AG20443 (cell line): ENCODE measurements at places on chromosomes 4 and X.

DNA sequence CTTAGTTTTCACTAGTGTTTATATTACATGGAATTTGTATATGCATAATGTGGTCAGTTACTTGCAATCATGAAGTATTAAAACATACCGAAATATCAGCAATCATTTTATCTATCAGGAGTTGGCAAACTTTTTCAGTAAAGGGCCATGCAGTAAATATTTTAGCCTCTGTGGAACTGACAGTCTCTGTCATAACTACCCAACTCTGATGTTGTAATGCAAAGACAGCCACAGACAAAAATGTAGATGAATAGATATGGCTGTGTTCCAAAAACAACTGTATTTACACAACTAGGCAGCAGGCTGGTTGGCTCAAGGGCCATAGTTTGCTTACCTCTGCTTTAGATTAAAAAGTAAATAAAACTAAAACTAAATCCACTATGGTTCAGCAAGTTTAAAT, 200.2 kb downstream of the HS3ST1 start:
- DNase-seq, result no peak

- no peak for DNase-seq
These were observed 95.0 kb downstream of the GEMIN8 start for GRCh38 chrX:13934731-13935130.

GRCh38 chrX:47097018-47097417, 18.8 kb downstream of the RGN start:
- no peak for DNase-seq

DNA sequence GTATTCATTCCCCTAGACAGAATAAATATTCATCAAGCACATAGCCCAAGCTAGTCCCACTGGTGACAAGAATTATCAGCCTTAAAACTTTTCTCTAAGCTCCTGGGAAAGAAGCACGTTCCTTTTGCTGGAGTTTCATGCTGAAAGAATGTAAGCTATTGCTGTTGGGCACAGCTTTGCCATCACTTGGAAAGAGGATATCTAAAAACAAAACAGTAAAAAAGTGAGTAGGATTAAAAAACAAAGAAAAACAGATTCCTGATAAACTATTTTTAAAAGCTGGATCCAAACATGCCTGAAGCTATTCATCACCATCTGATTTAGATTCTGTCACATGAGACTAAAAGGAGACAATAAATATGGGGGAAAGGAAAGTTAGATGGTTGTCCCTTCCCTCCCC, 176.8 kb downstream of the SCFD2 start:
- DNase-seq, result peak; percentile 58

- DNase-seq, result no peak
These were observed 579 bp downstream of the ABCD1 start for GRCh38 chrX:153725039-153725831.

DNA sequence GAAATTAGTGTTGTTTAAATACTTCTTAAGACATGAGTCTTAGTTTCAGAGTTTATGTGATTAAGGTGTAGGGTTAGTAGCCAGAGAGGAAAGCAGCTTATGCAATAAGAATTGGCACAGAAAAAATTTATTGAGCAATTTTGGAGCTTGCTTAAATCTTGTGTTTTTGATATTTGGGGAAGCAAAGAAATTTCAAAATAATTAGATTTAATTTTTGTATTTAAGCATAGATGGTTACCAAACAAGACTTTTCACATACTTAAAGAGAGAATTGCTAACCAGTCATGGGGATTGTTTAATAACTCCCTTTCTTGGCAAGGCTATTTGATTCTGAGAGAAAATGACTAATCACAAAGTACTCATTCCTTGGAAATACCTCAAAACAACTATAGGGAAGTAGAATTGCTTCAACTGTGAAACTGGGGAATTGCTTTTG, 202.0 kb upstream of the GRID2 start:
- DNase-seq, result no peak

GRCh38 chr4:156635051-156635450, 336.5 kb downstream of the PDGFC start:
- no peak for DNase-seq

GRCh38 chr4:102730968-102731533, 29.7 kb downstream of the MANBA start:
- DNase-seq, result no peak

DNA sequence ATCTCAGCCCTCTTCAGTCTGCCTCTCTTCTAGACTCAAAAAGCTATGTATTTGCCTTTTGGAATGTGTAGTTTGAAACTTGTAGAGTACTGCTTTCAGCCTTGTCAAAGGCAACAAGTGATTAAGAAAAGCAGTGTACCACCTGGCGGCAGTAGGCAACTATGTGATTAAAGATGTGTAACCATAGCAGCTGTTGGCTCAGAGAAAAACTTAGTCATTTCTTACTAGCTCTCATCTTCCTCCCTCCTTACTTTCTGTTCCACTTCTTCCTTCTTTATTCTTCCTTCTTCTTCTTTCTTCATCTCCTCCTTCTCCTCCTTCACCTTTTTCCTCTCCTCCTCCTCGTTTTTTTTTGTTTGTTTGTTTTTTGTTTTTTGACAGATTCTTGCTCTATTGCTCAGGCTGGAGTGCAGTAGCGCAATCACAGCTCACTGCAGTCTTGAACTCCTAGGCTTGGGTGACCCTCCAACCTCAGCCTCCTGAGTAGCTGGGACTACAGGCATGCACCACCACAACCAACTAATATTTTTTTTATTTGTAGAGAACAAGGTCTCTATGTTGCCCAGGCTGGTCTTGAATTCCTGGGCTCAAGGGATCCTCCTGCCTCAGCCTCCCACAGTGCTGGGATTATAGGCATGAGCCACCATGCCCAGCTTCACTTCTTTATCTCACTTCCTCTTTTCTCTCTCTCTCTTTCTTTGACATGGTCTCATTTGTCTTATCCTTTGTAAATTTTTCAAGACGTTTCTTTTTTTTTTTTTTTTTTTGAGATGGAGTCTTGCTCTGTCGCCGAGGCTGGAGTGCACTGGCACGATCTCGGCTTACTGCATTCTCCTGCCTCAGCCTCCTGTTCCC, 32.6 kb downstream of the ABHD18 start:
- peak; percentile 34 for DNase-seq

GRCh38 chr4:118834960-118835569, 861 bp downstream of the SEC24D start:
- DNase-seq, result peak; percentile 70

GRCh38 chr4:146567396-146567795, 45.7 kb upstream of the SLC10A7 start:
- peak; percentile 26 for DNase-seq

DNA sequence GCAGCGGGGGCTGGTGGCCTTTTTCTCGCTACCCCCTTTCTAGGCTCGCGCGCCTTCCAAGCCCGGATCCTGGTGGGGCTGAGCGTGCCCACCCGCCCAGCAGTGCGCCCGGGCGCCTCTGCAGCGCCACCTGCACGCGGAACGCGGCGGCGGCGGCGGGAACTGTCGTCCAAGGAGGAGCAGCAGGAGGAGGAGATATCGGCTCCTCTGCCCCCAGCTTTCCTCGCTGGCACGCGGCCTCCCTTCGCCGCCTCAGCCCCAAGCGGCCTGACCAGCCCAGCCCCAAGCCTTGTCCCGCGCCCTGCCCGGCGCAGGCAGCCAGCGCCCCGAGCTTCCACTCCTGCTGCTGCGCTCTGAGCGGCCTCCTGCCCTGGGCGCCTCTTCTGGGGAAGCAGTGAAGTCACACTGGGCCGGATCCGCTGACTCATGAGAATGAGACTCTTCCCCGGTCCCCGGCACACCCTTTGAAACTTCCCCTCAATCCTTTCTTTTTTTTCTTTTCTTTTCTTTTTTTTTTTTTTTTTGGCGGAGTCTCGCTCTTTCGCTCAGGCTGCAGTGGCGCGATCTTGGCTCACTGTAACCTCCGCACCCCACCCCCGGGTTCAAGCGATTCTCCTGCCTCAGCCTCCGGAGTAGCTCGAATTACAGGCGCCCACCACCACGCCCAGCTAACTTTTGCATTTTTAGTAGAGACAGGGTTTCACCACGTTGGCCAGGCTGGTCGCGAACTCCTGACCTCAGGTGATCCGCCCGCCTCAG, 10.6 kb upstream of the ELF4 start:
- DNase-seq, result peak; percentile 85
